ENCODE measurements at places on chromosomes 1 and 21.

DNA sequence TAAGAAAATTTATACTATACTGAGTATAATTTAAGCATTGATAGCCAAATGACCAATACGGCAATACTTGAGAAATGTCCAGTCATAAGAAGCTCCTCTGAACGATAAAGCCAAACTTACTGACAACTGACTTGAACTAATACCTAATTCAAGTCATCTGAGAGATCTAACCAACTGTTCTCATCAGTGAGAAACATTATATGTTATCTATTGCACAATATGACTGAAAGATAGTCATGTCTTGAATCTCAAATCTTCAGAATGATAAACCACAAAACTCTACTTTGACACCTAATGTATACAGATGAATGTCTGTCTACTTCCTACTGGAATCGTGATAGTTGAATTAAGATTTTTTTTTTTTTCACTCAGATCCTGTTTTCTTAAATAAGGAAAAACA, 39.0 kb downstream of the APP start:
- DNase-seq, result no peak

DNA sequence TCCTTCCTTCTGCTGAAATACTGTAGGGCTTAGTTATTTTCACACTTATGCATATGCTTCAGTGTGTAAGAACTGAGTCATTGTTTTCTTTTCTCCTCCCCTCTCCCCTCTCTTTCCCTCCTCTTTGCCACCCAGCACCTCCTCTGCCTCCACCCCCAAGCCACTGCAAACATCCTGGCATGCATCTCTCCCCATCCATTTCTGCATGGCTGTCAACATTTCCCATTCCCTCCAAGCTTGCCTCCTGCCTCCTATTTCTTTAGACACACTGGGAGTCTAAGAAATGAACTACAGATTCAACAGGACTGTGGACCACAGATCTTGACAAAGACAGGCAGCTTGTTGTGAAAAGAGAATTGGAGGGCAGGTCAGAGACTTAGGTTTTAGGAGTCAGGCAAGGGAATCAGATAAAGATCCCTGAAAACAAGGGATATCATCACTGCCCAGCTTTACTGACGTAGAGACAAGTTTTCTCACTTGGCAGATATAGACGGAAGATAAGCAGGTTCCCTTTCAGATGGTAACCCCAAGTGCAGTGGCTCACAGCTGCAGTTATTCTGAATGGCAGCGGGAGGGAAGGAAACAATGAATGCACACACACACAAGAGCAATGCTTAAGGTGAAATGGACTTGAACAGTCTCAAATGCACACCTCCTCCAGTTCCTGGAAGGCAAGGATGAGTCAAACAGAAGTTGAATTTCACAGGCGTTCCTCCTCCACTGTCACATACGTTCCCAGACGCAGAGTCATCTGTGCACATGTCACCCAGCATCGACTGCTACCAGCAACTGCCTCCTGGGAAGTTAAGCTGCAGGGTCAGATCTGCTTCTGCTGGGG, 56.1 kb downstream of the HIVEP3 start:
- DNase-seq, result no peak

DNA sequence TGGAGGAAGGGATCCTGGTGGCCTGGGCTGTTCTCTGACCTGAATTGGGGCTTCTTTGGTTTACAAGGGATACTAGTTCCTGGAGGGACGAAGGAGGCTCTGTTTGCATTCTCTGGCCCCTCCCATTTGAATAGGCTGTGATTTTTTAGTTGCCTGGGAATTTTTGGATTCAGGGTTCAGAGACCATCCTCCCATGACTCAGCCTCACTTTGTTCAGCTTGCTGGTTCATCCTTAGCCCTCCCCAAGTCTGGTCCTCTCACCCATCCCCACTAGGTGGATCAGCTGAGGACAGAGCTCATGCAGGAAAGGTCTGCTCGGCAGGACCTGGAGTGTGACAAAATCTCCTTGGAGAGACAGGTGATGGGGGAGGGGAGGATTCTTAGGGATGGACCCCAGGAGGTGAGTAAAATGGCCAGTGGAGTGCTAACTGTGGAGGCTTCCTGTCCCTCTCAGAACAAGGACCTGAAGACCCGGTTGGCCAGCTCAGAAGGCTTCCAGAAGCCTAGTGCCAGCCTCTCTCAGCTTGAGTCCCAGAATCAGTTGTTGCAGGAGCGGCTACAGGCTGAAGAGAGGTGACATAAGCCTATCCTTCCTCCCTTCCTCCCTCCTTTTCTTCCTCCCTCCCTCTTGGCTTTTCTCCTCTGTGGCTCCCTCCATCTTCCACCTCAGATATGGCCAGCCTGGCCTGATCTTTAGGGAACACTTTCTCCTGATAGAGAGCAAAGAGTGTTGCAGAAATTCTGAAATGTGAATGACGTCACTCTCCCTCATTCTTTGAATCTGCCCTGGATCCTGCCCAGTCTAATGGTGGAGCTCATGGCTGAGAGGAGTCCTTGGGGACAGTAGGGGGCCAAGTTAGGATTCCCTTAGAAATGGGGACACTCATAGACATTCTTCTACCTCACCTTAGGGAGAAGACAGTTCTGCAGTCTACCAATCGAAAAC, 4.5 kb upstream of the TUFT1 start:
- DNase-seq, result no peak

DNA sequence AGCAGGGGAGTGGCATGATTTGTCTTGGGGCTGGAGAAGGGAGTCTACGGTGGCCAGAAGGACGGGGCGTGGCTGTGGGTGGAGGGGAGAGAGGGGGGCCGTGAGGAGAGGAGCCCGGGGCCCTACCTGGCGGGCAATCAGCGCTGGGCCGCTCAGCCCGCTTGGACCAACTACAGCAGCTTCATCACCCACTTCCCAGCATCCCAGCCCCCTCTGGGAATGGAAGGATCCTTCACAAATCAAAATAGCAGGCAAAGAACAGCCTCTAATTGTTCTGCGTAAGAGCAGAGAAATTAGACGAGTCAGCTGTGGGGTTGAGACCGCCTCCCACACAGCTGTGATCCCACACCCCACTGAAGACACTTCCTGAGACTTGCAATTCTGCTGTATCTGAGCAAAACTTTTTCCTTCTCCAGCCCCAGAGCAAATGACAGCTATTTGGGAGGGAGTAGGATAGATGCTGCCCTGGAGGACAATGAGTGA, 43.5 kb downstream of the OPRD1 start:
- DNase-seq, result no peak

DNA sequence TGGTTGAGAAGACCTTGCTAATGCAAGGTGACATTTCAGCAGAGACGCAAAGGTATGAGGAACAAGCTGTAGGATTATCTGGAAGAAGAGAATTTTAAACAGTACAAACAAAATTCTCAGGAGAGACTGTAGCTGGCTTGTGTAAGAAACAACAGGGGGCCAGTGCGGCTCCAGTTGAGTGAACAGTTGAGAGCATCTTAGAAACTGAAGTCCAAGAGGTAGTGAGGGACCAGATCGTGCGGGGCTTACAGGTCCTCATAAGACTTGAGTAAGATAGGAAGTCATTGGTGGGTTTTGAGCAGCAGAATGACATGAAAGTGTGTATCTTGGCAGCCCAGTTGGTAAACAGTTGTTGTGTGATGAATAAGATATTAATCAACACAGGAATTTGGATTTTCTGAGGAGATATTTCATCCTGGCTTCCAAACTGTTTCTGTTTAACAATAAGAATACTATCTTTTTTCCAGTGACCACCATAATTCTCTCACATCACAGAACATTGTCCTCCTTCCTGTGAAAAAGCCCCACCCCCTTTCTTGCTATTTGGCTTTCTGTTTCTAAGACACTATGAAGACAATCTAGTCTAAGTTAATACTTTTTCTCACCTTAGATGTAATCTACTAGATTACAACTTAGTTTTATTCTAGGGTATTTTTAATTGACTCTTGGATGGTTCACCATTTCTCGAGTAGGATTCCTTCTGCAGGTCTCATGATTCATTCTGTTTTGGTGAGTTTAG, 62.4 kb downstream of the SASS6 start:
- DNase-seq, result no peak

DNA sequence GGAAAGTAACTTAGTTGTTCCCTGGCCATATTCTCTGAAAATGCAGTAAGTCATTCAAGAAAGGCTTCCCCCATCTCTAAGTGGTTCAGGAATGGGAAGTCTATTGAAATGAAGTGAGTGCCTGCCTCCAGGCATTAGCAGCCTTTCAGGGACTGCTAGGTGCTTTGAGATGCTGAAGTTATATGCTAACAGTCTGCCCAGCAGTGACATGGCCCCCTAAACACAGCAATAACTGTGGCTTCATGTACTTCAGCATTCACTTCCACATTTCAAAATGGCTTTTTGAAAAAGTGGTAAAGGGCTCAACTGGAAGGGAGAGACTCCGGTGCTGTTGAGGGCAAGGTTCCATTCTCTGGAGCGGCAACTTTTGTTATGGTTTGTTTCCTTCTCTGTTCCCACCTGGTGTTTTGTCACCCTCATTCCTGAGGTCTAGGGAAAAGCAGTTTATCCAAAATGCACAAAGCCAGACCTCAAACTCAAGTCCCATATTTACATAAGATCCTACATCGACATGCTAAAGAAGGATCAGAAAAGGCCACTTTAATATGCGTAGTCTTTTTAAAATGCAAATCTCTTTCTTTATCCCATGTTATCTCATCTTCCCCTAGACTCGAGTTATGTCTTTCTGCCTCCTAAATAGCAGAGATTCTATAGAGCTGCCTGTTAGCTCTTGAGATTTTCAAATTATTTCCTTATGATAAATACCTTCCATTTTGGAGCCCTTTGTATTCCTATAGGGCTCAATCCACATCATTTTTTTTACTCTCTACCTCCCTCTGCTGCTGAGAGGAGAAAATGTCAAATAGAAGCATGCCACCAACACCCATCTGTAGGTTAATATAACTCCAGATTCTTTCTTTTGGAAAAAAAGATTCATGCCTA, 34.2 kb upstream of the LRRC8C start:
- DNase-seq, result no peak

- no peak for DNase-seq
Measured at GRCh38 chr1:65065524-65066418, 82.2 kb upstream of the AK4 start.

- DNase-seq, result no peak
Measured at GRCh38 chr1:110200666-110201065, 9.4 kb upstream of the KCNC4 start.

DNA sequence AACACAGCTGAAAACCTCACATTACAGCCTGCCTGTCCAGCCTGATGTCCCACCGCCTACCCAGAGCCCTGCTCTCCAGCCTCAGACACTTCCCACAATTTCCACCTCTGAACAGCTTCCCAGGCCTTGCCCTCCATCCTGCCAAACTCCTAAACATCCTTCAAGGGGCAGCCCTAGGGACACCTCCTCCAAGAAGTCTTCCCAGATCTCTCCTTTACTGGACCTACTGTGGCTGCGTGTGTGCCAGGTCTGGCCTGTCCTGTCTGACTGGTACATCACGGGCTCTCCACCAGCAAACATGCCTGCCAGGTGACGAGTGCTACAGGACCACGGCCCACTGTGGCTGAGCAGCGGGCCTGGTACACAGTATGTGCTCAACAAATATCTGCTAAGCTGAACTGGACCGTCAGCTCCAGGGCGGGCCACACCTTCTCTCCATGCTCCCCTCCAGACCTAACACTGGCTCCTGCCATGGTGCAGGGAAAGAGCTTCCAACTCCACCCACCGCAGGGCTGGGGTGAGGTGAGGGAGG, 28.8 kb downstream of the CHD5 start:
- DNase-seq, result no peak

DNA sequence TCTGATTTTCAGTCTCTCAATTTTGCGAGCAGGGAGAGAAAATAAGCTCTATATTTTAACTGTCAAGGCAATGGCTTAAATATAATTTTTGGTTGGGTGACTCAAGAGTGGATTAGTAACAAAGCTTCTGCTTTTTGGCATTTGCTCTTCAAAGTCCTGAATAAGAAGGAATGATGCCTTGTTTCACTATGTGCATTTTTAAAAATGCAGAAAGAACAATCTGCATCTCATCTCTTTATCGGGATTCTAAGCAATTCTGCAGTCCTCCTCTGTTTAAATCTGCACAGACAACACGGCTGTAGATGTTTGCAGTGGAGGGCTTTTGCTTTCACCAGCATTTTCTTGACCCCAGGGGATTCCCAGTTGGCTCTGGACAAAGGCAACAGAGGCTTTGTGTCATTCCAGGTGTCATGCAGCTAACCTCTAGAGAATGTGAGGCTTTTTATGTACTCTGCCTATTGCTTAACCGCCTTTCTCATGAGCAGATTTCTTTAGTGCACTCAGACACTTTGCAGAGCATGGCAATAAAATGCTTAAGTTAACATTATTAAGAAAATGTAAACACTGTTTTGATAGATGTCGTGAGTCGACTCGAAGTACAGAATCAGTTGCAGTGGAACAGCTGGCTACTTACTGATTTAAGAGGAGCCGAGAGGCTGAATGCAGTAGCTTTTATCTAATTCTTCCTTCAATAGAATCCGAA, 783.2 kb upstream of the NEGR1 start:
- no peak for DNase-seq

DNA sequence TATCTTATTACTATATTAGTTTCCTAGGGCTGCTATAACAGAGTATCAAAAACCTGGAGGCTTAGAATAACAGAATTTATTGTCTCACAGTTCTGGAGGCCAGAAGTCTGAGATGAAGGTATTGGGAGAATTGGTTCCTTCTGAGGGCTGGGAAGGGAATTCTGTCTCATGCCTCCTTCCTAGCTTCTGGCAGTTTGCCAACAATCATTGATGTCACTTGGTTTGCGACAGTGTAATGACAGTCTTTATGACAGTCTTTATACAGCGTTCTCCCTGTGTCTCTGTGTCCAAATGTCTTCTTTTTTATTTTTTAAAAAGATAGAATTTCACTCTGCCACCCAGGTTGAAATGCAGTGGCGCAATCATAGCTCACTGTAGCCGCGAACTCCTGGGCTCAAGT, 15.8 kb upstream of the CENPF start:
- no peak for DNase-seq

GRCh38 chr1:231800108-231800507, 173.5 kb downstream of the DISC1 start:
- no peak for DNase-seq

DNA sequence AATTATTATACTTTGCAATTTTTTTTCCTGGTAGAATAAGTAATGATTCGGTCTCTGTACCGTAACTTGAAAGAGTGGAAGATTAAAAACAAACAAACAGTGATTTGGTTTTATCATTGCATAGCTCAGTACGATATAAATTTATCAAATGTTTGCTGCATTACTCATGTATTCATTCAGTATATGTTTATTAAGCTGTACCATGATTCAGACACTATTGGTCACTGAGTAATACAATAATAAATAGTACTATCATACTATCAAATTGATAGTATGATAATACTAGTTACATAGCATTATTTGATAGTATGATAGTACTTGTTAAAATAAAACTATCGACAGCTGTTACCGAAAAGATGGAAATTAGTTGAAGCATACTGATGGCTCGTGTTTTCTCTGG, 12.1 kb downstream of the CENPF start:
- no peak for DNase-seq

GRCh38 chr1:203038217-203038741, 12.0 kb downstream of the PPFIA4 start:
- DNase-seq, result no peak

GRCh38 chr1:174939775-174940545, 59.8 kb upstream of the CACYBP start:
- DNase-seq, result no peak

Measured in NCI-H2029 (cell line).